ENCODE measurements at places on chromosomes 13 and 19.

DNA sequence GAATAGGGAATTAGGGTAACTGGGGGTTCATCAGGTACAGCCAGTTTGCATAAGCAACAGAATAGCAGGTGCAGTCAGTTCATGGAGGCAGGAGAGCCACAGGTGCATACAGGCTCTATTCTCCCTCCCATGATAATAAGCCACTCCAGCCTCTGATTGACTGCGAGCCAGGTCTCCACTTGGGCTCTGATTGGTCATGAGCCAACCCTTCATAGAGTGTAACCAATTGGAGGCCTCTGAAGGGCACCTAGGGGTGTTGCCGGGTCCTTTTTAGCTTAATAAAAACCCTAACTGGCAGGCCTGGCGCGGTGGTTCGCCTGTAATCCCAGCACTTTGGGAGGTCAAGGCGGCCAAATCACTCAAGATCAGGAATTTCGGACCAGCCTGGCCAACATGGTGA, 8.7 kb upstream of the CKM start:
- DNase-seq = no peak

- DNase-seq = no peak
Observed at GRCh38 chr13:95745752-95746151, 68.8 kb downstream of the DNAJC3 start.

DNA sequence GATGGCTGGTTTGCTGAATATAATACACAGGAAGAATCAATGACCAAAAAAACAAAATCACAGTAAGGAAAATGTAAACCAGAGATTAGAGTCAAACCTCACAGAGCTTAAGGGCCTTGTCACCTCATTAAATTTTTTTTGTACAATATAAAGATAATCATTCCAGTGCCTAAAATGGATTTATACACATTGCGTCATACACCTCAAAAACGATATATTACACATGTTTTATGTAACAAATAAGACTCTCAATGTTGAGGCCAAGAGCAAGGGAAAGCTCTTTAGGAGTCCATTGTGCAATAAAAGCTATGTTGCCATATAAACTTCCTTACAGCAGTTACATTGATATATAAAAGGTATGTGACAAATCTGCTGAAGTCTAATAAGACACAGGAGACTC, 856.7 kb upstream of the SLITRK1 start:
- no peak for DNase-seq

- DNase-seq = no peak
Observed at GRCh38 chr19:29943615-29944014, 1.6 kb downstream of the URI1 start.

GRCh38 chr13:75324413-75324940, 157.5 kb downstream of the TBC1D4 start:
- no peak for DNase-seq

DNA sequence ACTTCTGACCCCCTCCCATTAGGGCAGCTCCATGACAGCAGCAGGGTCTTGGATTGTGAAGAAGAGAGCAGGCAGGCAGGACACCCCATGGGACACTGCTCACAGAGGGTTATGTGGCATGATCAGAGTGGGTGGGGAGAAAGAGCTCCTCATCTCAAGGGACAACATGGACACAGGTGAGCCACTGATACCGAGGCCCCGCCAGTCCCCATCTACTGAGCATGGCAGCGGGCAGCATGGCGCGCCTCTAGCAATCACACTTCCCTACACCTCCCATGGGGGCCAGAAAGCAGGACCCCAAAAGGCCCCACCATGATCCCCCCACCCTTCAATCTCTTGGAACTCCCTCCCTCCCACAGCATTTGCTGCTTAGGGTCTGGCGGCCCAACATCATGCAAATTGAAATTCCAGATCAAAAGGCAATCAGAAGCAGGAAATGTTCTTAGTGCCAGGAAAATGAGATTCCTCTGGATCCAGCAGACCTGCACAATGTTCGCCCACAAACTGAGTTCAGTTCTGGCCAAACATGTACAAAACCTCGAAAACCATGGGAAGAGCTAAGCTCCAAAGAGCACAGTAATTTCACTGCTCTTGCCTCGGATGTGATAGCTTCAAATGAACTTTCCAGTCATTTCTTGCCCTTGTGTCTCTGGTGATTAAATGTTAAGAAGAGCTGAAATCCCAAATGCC, 14.8 kb downstream of the DOCK9 start:
- DNase-seq = no peak

DNA sequence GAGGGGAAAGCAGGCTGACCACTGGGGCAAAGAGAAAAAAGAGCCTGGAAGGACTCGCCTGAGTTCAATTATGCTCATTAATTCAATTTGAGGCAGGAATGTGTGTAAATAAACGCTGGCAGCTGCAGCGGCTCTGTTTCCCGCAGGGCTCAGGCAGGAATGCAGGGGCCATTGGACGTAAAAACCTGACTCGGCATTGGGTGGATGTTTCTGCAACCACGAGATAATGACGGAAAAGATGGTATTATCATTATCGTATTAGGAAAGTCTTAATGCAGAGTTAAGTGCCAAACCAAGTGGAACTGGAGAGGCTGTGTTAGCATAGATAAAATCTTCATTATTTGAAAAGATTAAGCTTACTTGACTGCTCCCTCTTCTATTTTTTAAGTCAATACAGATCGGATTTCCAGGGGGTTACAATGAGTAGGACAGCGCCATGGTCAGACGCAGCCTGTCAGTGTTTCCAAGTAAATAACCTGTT, 169.8 kb downstream of the SHISA2 start:
- DNase-seq = no peak

All from T-helper 2 cell (primary cell).